ENCODE measurements at places on chromosomes 6 and 20.
A peak's percentile ranks its signal among the peaks of the same experiment; 100 is the strongest.

GRCh38 chr6:169083508-169083874 is 170.2 kb downstream of the THBS2 start:
- DNase-seq, result no peak

DNA sequence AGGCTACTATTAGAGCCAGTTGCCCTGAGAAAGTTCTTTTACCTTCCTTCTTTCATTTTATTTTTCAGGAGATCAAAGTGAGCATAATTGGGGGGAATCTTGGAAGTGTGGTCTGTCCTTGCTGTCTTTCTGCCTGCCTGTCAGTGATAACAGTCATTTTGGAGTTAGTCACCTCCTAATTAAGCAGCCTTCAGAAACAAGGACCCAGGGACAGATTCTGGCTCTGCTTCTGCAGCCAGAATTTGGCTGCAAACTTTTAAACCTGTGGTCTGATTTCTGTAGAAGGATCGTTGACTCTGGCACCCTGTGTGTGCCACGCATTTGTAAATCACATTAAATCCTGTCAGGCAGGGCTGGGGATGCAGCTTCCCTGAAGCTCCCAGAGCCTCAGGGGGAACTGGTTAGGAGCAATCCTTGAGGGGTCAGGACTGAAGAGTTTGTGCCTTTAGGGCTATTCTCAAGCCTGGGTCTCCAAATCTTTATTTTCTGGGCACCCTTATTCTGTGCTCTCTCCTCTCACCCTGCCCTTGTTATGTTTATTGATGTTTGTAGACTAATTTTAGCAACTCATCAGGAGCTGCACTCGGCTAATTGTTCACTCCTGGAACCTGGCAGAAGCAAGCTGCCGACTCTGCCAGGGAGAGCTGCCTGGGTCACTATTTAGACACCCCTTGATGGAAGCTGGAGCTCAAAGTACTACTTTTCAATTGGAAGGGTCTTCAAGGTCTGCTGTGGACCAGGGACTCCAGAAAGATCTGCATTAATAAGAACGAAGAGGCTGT is 6.8 kb downstream of the NOX3 start:
- no peak for DNase-seq

DNA sequence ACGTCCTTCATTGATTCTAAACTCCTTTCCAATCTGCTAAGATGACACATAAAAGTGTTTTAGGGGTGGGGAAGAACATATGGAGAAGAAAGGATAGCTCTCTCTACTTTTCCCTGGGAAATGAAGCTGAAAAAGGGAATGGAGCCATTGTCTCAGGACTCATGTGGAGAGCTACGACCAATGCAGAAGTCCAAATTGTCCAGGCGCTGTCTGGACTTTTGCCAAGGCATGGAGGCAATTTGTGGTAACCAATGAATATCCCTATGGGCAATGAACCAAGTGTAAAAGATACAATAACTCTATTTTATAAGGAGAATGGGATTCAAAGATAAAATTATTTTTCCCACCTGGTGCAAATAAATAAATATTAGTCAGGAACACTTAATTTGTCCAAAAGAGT is 16.1 kb downstream of the FBXL4 start:
- DNase-seq, result no peak

DNA sequence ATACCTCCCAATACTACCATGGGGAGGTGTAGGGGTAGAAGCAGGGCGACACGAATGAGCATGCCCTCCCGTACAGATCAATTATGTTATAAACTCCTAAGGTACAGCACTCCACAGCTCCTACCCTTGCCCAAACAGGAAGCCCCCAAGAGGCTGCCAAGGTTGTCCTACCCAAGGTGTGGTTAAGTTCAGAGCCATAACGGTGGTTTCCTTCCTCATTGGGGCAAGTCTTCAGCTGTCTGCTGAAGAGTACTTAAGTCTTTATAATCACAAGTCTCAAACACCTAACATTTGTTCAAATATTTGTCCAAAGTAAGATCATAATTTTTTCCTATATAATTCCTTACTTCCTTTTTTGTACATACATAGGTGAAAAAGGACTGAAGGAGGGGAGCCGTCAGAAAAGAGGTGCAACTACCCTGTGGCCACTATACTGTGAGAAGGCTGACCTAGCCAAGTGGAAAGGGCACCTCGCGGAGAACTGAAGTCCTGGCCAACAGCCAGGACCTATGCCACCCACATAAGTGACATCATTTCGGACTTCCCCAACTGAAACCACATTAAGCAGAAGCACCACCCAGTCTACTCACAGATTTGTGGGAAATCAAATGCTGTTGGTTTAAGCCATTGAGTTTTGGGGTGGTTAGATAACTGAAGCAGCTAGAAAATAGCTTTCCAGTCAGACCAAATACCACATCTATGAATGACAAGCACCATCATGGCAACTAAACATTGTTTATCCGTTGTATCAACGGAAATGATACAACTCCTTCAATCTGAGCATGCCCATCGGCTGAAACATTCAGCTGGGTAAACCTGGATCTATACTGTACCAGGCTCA is 2.9 kb upstream of the RAB22A start:
- peak; percentile 60 for DNase-seq

- DNase-seq, result no peak
Measured at GRCh38 chr6:109349419-109349987, 32.8 kb downstream of the CD164 start.
